ENCODE measurements at places on chromosomes 6 and 20.

- no peak for DNase-seq
Observed at GRCh38 chr6:49551866-49552129, 1.3 kb downstream of the C6orf141 start.

DNA sequence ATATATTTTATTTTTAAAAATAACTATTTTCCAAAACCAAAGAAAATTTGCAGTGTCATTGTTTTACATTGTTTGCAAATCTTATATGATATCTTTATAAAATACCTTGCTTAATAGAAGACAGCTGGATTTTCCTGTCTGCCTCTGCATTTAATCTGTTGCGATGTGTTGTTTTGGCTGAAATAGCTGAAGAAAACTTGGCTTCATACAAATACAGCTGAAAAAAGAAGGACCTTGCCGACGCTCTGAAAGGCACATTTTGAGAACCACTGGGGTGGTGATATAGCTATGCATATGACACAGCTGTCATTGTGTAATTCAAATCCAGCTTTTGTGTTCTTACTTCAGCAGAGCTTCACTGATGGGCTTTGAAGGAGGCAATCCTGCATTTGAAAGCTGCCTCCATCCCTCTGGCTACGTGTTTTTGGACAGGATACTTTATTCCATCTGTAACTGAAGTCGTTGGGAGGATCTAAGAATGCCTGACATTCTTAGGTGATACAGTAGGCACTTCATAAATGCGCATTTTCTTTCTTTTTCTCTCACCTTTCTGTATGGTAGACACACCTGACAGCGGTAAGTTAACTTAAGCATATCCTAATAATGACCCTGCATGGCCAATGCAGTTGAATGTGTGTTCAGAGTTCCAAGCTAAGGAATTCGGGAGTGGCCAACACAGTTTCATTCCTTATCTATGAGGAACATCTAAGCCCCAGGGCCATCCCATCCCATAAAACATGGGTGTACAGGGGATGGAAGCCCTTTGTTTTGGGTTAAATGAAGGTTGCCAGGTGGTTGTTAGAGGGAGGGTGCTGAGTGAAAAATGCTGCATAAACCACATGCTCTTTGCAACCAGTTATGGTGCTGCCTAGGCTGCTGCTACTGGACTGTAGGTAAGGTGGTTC is 213.0 kb downstream of the TFAP2A start:
- DNase-seq, result no peak

DNA sequence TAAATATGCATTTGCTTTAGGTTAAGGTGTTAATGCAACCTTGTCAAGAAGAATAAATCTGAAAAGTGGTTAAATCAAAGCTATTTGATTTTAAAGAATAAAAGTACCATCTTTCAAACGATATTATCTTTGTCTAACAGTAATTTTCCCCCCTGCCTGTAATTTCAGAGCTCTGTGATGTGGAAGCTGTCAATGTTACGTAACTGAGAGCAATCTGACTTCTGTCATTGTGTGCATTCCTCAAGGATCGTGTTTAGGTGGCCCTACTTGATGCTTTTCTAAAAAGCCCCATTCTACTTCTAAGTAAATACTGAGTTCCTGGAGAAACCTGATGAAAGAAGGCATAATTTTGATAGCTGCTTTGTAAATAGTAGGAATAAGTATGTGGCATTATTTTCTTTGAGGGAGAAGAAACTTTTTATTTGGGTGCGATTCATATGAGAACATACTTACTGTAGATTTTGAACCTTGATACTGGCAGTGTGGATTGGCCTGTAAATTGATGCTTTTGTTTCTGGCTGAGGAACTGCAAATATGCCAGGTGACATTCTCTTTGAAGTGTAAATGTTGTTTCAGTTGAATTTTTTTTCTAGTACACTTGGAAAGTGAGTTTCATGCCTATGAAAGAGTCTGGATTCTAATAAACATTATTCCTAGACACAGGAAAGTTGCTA is 529.6 kb upstream of the FLRT3 start:
- no peak for DNase-seq

DNA sequence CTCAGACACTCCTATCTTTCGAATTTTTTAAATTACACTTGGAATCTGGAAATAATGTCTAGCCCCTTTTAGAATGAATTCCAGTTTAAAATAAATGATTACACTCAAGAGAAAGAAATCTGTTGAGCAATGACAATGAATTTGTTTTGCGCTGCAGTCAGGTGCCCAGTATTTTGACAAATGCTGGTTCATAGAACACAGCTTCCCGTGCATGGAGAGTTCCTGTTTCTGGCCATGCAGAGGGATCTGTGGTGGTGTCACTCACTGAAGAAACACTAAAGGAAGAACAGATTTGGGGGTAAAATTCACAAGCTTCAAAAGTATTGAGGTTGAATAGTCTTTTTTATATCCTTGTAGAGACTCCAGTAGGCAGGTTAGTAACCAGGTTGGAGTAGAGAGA is 113.4 kb upstream of the CEP85L start:
- no peak for DNase-seq

- DNase-seq, result no peak
Observed at GRCh38 chr20:55888685-55889084, 116.6 kb downstream of the CBLN4 start.

GRCh38 chr6:3453413-3454272 is 3.2 kb downstream of the SLC22A23 start:
- DNase-seq, result no peak

DNA sequence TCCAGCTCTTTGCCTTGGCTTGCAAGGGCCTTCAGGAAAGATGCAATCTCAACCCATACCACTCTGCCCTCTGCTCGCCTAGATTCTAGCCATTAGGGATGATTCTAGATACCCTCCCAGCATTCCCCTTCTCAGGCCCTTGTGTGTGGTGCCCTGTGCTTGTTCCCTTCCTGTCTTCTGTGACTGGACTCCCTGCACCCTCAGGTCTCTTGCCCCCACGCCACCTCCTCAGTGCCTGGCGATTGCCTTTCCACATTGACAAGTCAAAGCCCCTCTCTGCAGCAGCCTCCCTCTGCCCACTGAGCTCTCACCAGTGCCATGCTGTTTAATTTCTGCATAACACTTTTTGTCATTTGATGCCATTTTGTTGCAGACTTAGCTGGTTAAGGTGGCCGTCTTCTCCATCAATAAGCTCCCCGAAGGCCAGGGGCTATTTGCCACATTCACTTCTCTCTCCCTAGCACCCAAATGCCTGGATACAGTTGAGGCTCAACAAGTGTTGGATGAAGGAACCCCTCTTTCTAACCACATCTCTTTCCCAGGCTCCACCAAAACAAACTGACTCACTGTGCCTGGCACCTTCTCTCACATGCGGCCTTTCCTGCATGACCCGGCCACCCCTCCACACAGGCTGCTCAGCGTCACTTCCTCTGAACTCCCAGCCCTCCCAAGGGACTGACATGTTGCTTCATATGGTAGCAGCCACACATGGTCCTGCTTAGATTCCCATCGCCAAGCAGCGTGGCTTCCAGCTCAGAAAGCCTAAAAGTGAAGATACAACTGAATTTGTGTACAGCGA is 4.6 kb upstream of the TXNDC5 start:
- peak; percentile 86 for DNase-seq

DNA sequence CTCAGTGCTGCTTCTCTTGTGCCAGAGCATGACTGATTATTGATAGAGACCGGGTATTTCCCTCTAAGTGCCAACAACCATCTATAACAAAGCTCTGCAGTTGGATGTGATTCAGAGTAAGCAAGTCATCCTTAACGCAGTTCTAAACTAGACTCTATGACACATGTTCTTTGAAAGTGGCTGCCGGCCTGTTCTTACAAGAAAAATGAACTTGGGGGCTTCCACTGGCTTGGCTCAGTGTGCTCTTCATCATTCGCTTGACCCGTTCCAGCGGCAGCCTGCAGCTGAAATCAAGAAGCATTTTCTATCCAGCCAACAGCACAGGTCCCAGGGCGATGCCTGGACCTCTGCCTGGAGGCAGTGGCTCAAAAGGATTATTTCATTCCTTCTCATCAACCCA is 29.8 kb downstream of the GFOD1 start:
- peak; percentile 25 for DNase-seq
